SJSA1 (cell line): ENCODE measurements at places on chromosomes 6 and 20.
A peak's percentile ranks its signal among the peaks of the same experiment; 100 is the strongest.

GRCh38 chr6:166921570-166921969 lies 34.8 kb downstream of the RNASET2 start:
- DNase-seq, result no peak

- no peak for DNase-seq
Measured at GRCh38 chr6:85261271-85261670, 188.6 kb upstream of the NT5E start.

DNA sequence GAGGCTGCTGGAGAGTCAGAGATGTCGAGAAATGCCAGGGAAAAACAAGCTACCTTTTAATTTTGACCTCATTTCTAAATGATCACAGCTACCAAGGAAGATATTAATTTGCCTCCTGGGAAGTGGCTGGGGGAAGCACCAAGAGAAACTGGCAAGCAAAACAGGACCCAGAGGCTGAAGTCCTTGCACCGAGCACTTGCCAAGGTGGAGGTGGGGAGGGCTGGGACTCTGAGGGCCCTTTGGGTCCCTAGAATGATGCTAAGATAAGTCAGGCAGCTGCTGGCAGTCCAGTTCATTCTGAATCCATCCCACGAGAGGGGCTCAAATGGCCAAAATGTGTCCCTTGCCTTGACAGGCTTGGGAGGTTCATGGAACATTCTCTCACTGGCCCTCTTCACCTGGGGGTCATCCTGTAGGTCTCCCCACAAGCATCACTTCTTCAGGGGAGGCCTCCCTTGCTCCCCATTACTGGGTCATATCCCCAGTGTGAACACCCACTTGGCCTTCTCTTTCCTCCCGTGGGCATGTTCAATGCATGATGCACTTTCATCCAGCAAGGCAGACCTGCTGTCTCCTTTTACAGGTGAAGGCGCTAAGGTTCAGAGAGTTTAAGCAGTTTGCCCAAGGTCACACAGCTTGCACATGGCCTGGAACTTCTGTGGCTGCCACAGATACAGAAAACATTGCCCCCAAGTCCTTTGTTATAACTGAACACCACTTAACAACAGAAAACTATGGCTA lies 39.1 kb upstream of the BLCAP start:
- peak; percentile 13 for DNase-seq

DNA sequence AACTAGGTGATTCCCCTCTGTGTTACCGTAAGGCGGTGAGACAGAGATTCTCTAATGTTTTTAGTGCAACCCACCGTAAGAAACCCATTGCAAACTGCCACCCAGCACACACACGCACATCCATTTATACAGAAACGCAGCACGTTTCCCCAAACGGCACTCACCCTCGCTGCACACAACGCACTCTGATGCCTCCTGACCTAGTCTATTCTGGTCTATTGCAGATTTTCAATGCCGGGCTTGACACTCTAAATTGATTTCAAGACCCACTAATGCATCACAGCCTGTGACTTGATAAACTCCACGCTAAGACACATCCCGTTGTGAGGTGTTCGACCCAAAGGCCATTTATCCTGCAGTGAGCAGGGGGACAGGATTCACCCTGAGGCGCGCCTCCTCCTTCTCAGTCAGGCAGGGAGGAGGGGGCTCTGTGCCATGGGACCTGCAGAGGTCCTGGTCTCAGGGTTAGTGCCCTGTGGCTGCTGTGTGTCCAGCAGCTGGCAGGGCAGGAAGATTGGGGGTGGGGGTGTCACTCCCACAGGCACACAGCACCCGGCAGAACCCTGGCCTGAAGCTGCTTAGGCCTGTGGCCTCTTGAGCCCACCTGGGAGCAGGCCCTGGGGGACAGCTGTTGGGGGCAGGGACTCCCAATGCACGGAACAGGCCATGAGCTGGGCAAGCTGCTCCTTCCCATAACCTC lies 335.6 kb downstream of the PREX1 start:
- no peak for DNase-seq
